ENCODE measurements at places on chromosomes 13 and 19.

- no peak for DNase-seq
Observed at GRCh38 chr19:50720181-50720920, 749 bp upstream of the SHANK1 start.

GRCh38 chr19:12217332-12217731 is 54.4 kb downstream of the ZNF136 start:
- no peak for DNase-seq

GRCh38 chr13:35191883-35192282 is 249.8 kb downstream of the NBEA start:
- DNase-seq = no peak

- no peak for DNase-seq
Observed at GRCh38 chr19:45177817-45178261, at the start of gene TRAPPC6A. TSS of gene TRAPPC6A (minus strand) at chr19:45178237. CDS start at chr19:45178218, 19 bp downstream.

- no peak for DNase-seq
Observed at GRCh38 chr19:58332697-58333096, 5.9 kb downstream of the ZSCAN22 start.

DNA sequence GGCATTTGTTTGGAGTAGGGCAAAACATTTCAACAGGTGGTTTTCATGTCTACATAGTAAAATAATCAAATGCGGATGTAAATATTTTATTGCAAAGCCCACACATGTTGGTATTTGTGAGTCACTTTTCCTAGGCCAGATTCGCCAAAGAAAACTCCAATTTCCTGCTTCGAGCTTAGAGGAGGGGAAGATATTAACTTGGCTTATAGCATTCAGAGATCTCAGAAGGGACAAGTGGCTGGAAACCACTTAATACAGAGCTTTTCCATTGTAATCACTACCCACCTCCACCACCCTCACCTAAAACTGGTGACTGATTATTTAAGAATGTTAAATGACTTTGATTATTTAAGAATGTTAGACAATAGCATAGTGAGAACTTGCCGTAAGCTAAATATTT is 530.6 kb upstream of the SPRY2 start:
- DNase-seq = no peak

GRCh38 chr19:869245-870177 is 10.0 kb downstream of the CFD start:
- DNase-seq = no peak

GRCh38 chr13:106533101-106533942 is 2.1 kb downstream of the EFNB2 start:
- DNase-seq = peak; percentile 84

- DNase-seq = no peak
Observed at GRCh38 chr19:35476149-35476548, 14.1 kb downstream of the KRTDAP start.

GRCh38 chr13:25375727-25376358 is 4.1 kb downstream of the ATP8A2 start:
- no peak for DNase-seq

- DNase-seq = peak; percentile 20
Observed at GRCh38 chr13:89827552-89827951, 1519.9 kb upstream of the MIR17HG start.

DNA sequence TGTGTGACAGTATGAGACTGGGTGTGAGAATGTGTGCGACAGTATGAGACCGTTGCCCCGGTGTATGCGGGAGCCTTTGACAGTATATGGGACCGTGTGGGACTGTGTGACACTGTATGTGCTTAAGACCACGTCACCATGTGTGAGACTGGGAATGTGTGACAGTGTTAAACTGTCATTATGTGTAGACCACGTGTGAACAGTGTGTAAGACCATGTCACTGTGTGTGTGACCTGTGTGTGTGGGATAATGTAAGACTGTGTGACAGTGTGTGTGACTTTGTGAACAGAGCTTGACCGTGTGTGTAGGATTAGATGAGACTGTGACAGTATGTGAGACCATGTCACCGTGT is 549 bp downstream of the ZNF583 start:
- no peak for DNase-seq

GRCh38 chr13:25743421-25743820 is 308.4 kb downstream of the SHISA2 start:
- no peak for DNase-seq

- no peak for DNase-seq
Observed at GRCh38 chr19:11064831-11065303, 24.4 kb upstream of the LDLR start.

DNA sequence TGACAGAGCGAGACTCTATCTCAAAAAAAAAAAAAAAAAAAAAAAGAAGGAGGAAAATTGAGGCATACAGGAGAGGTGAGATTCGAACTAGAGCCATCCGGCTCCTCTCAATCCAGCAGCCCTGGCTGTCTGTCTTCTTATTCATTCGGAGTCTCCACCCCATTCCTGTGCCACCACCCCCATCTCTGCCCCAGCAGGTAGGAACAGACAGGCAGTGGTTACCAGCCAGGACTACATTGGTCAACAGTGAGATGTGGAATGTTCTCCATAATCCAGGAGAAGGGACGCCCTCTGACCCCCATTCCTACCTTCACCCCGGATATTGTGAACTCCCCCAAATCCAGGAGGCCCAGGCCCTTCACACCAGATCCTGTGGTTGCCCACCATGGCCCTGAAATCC is 6.6 kb upstream of the S1PR2 start:
- DNase-seq = no peak

DNA sequence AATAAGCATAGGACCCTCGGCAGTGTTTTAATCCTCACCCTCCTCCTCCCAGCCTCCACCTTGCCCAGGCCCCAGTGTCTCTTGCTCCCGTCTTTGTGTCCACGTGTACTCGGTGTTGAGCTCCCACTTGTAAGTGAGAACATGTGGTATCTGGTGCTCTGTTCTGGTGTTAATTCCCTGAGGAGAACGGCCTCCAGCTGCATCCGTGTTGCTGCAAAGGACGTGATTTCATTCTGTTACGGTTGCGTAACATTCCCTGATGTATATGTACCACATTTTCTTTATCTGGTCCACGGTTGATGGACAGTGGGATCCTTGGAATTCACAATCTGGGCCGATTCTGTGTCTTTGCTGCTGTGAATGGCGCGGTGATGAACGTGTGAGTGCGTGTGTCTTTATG is 44.7 kb upstream of the TFDP1 start:
- no peak for DNase-seq

DNA sequence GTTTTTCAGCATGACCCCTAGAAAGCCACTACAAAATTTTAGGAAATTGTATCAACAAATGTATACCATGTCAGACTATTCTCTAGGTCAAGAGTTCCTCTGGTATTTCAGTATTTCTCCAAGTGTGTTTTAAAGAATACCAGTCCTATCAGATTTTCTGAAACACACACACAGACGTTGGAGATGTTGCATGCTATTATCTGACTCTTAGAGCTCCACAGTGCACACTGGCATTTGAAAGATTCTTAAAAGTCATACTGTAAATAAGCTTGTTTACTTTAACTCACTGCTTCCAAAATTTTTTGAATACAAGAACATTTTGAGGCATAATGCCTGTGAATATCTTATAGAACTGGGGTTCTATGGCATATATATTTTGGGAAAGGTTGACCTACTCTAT is 33.8 kb upstream of the VWA8 start:
- DNase-seq = no peak

DNA sequence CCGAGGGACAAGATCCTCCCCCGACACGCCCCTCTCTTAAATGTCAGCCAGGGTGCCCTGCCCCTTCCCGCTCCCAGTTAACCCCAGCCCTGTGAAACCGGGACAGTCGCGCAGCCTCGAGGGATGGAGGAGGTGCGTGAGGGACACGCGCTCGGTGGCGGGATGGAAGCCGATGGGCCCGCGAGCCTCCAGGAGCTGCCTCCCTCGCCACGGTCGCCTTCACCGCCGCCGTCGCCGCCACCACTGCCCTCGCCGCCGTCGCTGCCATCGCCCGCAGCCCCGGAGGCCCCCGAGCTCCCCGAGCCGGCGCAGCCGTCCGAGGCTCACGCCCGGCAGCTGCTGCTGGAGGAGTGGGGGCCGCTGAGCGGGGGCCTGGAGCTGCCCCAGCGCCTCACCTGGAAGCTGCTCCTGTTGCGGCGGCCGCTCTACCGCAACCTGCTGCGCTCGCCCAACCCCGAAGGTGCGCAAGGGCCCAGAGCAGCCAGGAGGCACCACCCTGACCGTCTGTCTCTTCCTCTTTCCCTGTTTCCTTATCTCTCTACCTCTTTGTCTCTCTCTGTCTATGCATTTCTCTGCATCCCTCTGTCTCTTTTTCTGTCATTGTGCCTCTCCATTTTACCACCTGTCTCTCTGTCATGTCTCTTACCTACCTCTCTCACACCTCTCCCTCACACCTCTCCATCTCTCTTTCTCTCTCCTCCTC is at the start of gene NCCRP1:
Gene NCCRP1 (plus strand): TSS at position 105 of the 703 bp plus-strand sequence. CDS start 19 bp downstream, at position 124.
- no peak for DNase-seq
